MM.1S (cell line): ENCODE measurements at places on chromosomes 2 and 18.
A peak's percentile ranks its signal among the peaks of the same experiment; 100 is the strongest.

GRCh38 chr2:184444217-184444616, 154.1 kb upstream of the ZNF804A start:
- DNase-seq = peak; percentile 94

GRCh38 chr18:57976230-57976773, 67.7 kb upstream of the NEDD4L start:
- peak; percentile 58 for DNase-seq

DNA sequence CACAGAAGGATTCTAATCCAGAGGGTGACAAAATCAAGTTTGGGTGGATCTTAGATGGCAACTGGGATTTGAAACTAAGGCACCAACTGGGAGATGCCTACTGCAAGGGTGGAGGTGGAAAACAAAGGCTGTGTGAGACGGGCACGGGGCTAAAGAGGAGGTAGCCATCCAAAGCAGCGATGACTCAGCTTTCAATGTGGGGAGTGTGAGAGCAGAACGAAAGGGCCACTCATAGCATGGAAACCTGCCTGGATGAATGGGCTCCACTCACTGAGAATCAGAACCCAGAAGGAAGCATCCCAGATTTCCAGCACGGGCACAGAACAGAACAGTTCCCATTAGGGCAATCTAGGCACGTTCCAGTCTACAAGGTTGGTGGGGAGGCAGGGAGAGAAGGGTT, 159.5 kb downstream of the COL4A4 start:
- no peak for DNase-seq

GRCh38 chr2:218893349-218894150, 12.9 kb downstream of the WNT10A start:
- no peak for DNase-seq

GRCh38 chr2:51290725-51291124, 258.8 kb upstream of the NRXN1 start:
- no peak for DNase-seq

DNA sequence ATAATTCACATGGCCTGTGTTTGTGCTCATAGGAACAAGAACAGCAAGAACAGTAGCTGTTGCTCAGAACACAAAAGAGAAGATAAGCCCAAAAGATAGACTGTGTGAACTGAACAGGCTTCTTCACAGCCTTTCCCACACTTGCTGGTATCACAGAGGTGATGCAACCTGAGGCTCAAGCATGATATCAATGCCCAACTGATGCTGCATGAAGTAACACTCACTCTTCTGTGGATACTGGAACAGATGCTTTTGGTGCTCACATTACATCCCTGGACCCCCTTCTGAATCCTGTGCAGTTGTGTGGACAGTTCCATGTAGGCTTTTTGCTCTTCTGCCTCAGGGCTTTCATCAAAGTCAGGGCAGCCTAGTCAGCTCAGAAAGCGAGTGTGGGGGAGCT, 88.4 kb upstream of the RND3 start:
- DNase-seq = no peak

- DNase-seq = no peak
Observed at GRCh38 chr2:223363085-223363484, 239.1 kb downstream of the SCG2 start.

DNA sequence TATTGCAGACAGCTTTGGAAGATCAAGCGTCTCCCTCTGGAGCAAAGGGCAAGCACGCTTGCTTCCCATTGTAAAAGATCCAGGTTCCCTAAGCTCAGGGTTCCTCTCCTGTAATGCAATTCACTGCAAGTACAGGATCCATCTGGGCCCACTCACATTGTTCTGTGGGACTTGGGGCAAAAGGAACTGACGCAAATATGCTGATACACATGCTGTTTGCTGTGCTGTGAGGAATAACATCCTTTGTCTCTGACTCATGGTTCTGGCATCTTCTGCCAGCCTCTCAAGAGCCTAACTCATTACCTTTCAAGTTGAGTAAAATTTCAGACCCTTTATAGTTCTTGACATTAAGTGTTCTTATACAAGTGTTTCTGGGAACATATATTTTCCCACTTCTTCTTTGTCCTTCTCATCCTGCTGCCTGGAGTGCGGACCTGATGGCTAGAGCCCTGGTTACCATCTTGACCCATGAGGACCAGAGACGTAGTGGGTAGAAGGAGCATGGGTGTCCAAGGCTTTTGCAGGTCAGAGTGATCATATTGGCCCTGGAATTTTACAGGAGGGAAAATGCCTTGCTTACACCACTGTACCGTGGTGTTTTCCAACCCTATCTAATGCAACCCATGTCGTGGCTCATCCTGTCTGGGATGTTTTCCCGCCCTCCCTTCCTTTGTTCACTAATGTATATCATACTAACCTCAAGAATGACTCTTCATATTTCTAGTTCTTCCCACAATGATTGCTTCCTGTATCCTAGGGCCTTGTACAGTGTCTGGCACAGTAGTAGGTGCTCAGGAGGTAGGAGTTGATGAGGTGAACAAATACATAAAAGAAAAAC, 145.7 kb upstream of the GLI2 start:
- DNase-seq = no peak

- no peak for DNase-seq
Observed at GRCh38 chr2:119598596-119599263, 54.5 kb downstream of the CFAP221 start.

GRCh38 chr18:79608535-79608934, 71.1 kb upstream of the CTDP1 start:
- DNase-seq = no peak

DNA sequence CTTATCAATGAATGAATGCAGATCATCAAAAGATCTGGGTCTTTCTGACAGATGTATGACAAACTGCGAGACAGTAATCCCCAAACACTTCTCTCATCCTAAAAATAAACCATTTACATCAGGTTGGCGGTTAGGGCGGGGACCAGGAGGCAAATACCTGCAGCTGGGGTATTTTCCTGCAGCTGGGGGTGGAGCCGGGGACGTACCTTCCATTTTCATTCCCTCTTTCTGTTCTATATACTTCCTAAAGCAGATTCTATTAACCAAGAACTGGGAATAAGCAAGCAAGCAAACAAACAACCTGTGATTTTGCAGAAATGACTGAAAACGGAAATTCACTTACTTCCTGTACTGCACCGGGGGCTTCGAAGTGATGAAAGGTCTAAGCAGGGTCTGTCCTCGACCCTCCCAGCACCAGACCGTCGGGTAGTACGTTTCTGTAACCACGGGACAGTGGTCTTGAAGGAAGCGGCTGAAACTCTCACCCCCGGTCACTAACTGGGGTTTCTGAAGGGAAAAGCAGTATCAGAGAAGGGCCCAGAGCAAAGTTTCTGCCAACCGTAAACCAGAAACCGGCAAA, 1.2 kb downstream of the ABHD3 start:
- DNase-seq = peak; percentile 73

- DNase-seq = peak; percentile 68
Observed at GRCh38 chr18:12819322-12819721, 64.7 kb downstream of the PTPN2 start.

GRCh38 chr2:94873362-94874276, 2.4 kb downstream of the TEKT4 start:
- no peak for DNase-seq

DNA sequence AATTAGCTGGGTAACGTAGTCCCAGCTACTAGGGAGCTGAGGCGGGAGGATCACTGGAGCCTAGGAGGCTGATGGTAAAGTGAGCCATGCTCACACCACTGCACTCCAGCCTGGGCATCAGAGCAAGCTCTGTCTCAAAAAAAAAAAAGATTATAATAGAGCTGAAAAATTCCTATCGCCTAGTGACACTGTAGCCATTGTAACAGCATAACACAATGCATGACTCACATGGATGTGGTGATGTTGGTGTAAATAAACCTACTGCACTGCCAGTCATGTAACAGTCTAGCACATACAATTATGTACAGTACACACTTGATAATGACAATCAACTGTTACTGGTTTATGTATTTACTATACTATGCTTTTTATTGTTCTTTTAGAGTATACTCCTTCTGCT, 39.6 kb downstream of the MGAT4A start:
- DNase-seq = no peak

DNA sequence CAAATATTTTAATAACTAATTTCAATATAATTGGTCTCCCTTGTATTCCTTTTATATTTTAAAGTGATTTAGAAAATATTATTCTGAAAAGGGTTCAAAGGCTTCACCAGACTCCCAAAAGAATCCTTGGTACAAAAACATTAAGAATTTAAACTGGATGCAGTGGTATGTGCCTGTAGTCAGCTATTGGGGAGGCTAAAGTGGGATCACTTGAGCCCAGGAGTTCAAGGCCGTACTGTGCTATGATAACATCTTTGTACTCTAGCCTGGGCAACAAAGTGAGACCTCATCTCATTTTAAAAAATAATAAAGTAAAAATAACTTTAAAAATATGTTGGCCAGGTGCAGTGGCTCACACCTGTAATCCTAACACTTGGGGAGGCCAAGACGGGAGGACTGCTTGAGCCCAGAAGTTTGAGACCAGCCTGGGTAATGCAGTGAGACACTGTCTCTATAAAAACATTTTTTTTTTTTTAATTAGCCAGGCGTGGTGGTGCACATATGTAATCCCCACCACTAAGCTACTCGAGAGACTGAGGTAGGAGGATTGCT, 14.7 kb downstream of the NCL start:
- DNase-seq = no peak

DNA sequence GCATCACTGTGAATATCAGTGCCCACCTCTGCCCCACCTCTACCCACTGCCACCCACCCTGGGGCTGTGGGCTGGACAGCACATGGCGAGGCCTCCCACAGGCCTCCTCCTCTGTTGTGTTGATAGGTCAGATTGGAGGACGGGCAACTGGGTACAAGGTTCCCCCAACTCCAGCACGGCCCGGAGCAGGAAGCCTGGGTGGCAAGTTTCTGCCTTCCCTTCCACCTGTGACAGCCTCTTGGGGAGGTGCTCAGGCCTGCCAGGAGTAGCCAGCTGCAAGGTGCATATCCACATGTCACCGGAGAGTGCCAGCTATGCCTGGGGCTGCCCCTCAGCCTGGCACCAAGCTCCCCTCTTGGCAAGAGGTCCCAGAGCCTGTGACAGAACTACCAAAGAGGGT, 6.9 kb upstream of the ECEL1 start:
- no peak for DNase-seq

DNA sequence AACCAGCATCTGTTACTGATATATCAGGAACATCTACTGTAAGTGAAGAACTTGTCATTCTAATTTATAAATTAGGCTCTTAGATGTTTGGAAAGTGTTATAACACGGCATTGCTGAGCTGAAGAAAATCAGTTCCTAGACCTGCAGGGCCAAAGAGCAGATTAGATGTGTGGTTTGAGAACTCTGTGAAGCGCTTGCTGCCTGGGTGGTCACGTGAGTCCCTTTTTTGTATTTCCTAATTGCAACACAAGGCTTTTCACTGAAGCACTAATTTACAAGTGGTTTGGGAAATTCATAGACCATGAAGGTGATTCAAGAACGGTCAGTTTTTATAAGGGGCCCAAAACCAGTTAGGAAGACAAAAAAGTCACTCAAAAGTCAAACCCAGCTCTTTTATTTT, 106.9 kb upstream of the SP3 start:
- no peak for DNase-seq

- DNase-seq = no peak
Observed at GRCh38 chr2:202687276-202687675, 52.5 kb downstream of the FAM117B start.

- DNase-seq = no peak
Observed at GRCh38 chr2:179692610-179693009, 168.8 kb downstream of the ZNF385B start.

DNA sequence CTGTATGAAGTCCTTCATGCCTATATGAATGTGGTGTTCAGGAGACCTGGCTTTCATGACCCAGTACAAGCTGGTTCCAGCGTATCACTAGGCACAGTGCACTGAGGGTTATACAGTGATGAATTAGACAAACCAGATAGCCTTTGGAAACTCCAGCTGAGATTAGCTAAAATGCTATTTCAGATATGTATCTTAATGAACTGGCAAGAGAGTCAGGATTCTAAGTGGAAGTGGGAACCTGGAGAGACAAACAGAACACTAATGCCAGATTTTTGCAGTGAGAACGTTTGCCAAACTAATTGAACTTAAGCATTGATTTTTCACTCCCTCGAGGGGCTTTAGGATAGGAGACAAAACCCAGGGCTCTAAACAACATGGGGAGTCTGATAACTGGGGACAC, 66.1 kb upstream of the EMILIN2 start:
- no peak for DNase-seq

DNA sequence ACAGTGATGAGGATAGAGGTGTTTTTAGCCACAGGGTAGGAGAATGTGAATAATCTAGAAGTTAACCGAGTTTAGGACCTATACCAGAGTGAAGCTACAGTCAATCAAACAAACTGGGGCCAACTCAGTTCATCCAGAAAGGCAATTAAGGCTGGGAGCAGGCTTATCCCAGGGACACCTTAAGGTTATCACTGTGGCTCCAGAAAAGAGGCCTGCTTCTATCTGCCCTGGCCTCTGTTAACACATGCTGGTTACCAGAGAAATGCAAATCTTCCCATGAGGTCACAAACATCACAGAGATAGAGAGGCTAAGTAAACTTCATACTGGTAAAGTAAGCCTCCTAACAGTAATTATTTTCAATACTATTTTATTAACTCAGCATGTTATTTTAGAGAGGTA, 93.2 kb upstream of the GRB14 start:
- no peak for DNase-seq

- no peak for DNase-seq
Observed at GRCh38 chr2:48069769-48070168, 163.5 kb upstream of the FBXO11 start.

GRCh38 chr2:150045601-150046000, 441.9 kb downstream of the RND3 start:
- no peak for DNase-seq

DNA sequence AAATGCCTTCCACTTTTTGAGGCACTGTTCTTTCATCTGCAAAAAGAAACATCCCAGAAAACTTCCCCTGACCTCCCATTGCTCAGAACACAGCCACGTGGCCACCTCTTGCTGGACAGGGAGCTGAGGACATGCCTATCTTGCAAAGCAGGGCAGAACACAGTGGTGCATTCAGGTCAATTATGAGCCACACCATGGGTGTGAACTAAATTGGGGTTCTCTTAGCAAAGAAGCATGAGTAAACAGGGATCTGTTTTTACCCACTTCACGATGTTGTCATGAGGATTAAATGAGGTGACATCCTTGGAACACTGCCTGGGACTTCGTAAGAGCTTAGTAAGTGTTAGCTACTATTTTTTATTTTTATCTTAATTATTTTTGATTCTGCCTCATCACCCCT, 25.1 kb downstream of the BMP10 start:
- no peak for DNase-seq

DNA sequence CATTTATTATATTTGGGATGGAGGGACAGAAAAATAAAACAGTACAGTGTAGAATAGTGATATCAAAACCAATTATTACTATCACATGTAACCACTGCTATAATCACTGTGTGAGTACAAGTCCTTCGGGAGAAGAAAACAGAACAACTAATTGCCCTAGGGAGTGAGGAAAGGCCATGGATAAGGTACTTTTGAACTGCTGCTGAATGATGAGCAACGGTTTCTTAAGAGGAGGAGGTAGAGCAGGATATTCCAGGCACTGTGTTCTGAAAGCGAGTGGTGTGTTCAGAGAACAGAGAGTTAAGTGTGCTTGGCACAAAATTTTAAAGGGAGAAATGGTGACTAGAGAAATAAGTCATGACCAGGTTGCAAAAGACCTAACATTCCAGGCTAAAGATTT, 134.2 kb downstream of the CALCRL start:
- no peak for DNase-seq
